Suprapubic skin (tissue), 4 donors: ENCODE measurements at places on chromosomes 3 and 15.
A peak's percentile ranks its signal among the peaks of the same experiment; 100 is the strongest.

DNA sequence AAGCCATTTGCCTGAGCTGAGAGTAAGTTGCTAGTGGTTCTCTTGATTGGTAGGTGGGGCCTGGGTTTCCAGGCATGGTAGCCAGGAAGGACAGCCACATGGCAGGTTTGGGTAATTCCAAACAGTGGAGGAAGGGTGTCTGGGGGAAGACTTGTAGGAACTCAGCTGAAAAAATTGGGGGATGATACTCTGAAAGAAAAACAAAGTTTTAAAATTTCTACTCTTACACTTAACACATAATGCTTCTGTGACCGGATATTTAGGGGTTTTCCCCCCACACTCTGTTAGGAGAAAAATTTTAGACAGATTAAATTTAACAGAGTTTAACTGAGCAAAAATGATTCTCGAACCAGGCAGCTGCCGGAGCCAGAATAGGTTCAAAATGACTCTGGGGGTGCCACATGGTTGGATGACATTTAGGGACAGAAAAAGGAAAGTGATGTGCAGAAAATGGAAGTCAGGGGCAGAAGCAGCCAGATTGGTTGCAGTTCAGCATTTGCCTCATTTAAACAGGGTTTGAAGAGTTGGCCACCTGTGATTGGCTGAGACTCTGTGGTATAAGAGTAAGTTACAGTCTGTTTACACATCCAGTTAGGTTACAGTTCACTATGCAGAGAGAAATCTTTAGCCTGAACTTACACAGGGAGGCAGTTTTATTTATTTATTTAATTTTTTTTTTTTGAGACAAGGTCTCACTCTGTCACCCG lies 8.1 kb downstream of the B2M start:
- H3K36me3 ChIP-seq, result peaks cover 50% of the 10 kb centered on the region
- H3K4me1 ChIP-seq, result peaks cover 39% of the 10 kb centered on the region
- H3K27ac ChIP-seq, result no peak overlapping the region
- no peak for DNase-seq
- no peak overlapping the region for H3K4me3 ChIP-seq
- H3K27me3 ChIP-seq, result no peaks in the 10 kb centered on the region

GRCh38 chr3:105842943-105843342 lies 25.9 kb downstream of the CBLB start:
- H3K27me3 ChIP-seq, result no peaks in the 10 kb centered on the region
- no peak overlapping the region for H3K27ac ChIP-seq

DNA sequence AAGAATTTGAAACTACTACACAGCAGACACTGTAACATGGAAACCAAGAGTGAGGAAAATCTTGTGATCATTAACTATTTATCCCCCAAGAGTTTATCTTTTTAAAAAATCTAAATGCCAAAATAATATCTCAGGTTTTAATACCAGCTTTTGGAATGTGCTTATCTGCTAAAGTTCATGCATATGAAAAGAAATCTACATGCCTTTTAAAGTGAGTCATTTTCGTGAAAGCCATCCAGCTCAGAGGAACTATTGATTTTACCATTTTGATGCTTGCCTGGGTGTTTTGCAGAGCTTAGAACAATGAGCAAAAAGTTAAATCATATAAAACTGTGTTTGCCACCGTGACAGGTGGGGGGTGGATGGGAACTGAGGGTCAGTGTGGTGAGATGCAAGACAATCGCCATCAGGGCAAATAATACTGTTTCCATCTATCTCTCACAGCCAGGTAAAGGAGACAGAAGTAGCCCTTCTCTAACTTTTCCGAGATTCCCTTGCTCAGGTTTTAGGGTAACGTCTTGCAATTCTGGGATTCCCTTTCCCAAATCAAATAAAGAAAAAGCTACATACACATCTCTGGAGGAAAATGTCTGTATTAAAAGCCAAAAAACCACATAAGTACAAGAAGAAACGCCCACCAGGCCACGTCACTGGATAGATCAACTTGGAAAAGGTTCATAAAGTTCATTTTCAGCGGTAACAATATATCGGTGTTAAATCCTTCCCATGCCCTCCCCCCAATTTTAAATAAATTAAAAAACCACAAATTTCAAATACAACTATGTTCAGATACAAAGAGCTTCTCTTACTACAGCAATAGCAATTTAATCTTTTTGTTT lies 2.0 kb downstream of the TMEM158 start:
- peaks cover 14% of the 10 kb centered on the region for H3K27me3 ChIP-seq
- peaks cover 24% of the 10 kb centered on the region for H3K4me1 ChIP-seq
- H3K4me3 ChIP-seq, result peak overlapping the region; percentile 69
- DNase-seq, result no peak
- no peak overlapping the region for H3K27ac ChIP-seq

GRCh38 chr3:159674583-159674982 lies 314.1 kb upstream of the IL12A start:
- H3K27me3 ChIP-seq, result no peaks in the 10 kb centered on the region
- no peaks in the 10 kb centered on the region for H3K36me3 ChIP-seq
- H3K27ac ChIP-seq, result no peak overlapping the region
- H3K4me1 ChIP-seq, result no peaks in the 10 kb centered on the region

- no peaks in the 10 kb centered on the region for H3K27me3 ChIP-seq
- H3K4me3 ChIP-seq, result no peak overlapping the region
- H3K4me1 ChIP-seq, result peaks cover 8% of the 10 kb centered on the region
These were observed 37.1 kb upstream of the ST3GAL6 start for GRCh38 chr3:98726084-98726483.

- DNase-seq, result no peak
- H3K36me3 ChIP-seq, result no peaks in the 10 kb centered on the region
- H3K27ac ChIP-seq, result no peak overlapping the region
- H3K27me3 ChIP-seq, result peaks cover 7% of the 10 kb centered on the region
These were observed 33.2 kb downstream of the TGM4 start for GRCh38 chr3:44907612-44908011.

DNA sequence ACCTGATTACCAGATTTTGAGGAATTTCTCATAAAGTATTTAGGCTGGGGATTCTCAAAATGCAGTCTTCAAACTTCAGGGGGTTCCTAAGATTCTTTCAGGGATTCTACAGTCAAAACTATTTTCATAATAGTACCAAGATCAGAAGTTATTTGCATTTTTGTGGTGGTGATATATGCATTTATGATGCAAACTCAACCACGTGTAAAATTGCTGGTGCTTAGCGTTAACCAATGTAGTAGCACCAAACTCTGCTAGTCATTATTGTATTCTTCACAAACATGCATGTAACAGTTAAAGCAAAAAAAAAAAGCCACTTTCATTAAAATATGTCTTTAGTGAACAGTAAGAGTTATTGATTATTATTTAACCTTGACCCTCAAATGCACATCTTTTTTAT lies 274.9 kb upstream of the DNAJC19 start:
- no peak for DNase-seq
- H3K4me1 ChIP-seq, result no peaks in the 10 kb centered on the region
- H3K4me3 ChIP-seq, result no peak overlapping the region
- no peak overlapping the region for H3K27ac ChIP-seq
- H3K36me3 ChIP-seq, result no peaks in the 10 kb centered on the region
- no peaks in the 10 kb centered on the region for H3K27me3 ChIP-seq

GRCh38 chr3:129620828-129621559 lies 14.5 kb upstream of the PLXND1 start:
- H3K27me3 ChIP-seq, result no peaks in the 10 kb centered on the region
- H3K27ac ChIP-seq, result no peak overlapping the region
- no peak for DNase-seq
- no peak overlapping the region for H3K4me3 ChIP-seq
- H3K36me3 ChIP-seq, result no peaks in the 10 kb centered on the region

DNA sequence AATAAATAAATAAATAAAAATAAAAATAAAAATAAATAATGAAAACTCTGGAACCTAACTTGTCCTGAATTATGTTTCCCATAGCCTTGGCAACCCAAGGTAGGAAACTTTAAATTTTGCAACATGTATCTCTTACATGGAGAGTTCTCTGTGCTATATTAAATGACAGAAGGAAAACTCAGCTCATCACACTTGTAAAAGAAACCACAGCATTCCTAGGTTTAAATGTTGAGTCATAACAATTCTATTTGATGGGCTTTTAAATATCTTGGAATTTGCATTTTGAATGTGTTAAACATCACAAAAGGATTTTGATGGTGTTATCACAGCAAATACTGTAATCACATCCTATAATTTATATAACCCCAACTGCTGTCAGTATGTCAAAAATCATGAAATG lies 144.2 kb downstream of the LRTM1 start:
- H3K27me3 ChIP-seq, result no peaks in the 10 kb centered on the region
- H3K36me3 ChIP-seq, result no peaks in the 10 kb centered on the region
- H3K27ac ChIP-seq, result no peak overlapping the region
- no peak overlapping the region for H3K4me3 ChIP-seq

DNA sequence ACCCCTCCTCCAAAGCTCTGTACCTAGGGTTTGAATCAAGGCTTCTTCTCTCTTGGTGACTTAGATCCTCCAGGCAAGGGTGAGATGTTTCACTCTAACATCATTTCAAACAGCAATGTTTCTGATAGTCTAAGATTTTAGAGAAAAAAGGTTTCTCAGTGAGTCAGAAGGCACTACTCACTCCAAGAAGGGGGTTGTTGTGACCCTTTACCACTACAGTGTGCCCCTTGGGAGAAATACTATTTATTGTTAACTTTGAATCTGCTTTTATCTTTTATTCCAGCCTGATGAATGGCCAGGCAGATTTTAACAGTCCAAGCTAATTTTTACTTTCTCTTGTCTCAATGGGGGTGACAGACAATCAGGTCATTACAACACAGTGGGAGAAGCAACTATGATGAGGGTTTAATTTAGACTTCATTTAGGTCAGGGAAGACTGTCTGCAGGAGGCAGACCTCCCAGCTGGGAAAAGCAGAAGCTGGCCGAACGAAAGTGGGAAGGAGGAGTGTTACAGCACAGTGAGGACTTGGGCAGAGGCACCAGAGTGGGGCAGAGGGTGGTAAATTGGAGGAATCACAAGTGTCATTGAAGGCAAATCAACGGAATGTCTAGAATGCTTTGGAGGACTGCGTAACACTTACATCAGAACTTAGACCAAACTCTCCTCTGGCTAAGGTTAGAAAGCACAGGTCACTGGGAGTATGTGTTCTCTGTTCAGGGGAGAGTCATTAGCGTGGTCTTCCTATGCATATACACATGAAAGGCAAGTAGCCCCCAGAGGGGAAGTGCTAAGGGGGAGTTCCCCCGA lies 21.2 kb downstream of the ZNF860 start:
- DNase-seq, result no peak
- H3K36me3 ChIP-seq, result no peaks in the 10 kb centered on the region
- no peak overlapping the region for H3K27ac ChIP-seq
- H3K4me1 ChIP-seq, result peaks cover 9% of the 10 kb centered on the region
- H3K4me3 ChIP-seq, result no peak overlapping the region
- H3K27me3 ChIP-seq, result no peaks in the 10 kb centered on the region

- H3K4me1 ChIP-seq, result no peaks in the 10 kb centered on the region
- no peaks in the 10 kb centered on the region for H3K27me3 ChIP-seq
- DNase-seq, result no peak
- H3K27ac ChIP-seq, result no peak overlapping the region
- H3K36me3 ChIP-seq, result no peaks in the 10 kb centered on the region
These were observed 426.5 kb upstream of the RASGRP1 start for GRCh38 chr15:38991126-38991525.

DNA sequence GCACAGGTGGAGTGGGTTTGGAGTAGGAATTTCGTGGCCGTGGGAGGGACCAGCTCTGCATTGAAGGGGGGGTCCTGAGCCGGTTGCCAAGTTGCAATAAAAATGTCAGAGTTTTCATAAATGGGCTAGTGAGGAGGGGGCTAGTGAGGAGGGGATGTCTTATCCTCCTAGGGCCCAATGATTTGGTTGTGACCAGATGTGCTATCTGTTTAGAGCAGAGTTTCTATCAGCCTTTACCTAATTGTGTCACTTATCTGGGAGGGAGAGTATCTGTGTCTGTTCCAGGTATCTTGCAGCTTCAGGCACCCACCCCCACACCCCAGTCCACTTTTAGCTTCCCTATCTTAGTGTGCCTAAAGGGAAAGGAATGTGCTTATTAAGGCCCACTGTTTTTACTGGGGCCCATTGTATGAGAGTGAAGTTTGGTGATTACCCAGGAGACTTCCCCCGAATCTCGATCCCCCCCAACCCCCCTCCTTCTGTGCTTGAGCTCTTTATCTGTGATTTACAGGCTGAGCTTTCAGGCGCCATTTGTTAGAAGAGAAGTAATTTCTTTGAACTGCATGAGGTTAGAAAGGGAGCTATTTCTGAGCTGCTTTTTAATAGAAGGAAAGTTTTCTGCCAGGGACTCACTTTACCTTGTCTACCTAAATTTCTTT lies 42.6 kb downstream of the PPCDC start:
- no peaks in the 10 kb centered on the region for H3K27me3 ChIP-seq
- no peak overlapping the region for H3K4me3 ChIP-seq
- peaks cover 13% of the 10 kb centered on the region for H3K4me1 ChIP-seq

GRCh38 chr15:68957696-68958095 lies 27.4 kb downstream of the SPESP1 start:
- H3K4me1 ChIP-seq, result no peaks in the 10 kb centered on the region
- no peaks in the 10 kb centered on the region for H3K36me3 ChIP-seq
- H3K4me3 ChIP-seq, result no peak overlapping the region
- peaks cover 11% of the 10 kb centered on the region for H3K27me3 ChIP-seq
- no peak for DNase-seq

DNA sequence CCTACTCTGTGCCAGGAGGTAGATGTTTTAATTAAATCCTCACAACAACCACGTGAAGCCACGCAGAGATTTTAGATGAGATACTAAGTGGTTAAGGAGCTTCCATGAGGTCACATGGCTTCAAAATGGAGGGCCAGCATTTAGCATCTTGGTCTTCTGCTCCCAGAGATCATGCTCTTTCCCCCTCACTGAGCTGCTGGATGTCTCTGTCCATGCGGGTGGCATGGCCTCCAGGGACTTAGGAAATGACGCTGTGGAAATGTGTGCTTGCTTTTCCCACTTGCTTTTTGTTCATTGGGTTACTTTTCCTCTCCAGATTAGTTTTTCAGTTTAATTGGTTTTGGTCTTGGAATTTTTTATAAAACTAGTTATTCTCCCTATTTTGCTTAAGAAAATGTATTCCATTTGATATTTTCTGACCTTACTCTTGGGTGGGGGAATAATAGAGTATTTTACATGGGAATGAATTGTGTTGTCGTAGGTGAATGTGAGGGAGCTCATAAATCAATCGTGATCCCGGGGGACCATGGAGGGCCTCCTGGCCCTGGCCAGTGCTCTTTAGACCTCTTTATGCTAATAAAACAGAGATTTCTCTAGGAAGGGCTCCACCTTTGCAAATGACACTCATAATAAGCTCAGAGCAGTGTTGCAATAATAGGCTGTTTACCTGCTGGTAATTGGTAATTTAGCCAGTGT lies 376.0 kb upstream of the ONECUT1 start:
- H3K36me3 ChIP-seq, result no peaks in the 10 kb centered on the region
- DNase-seq, result no peak
- no peaks in the 10 kb centered on the region for H3K27me3 ChIP-seq
- no peak overlapping the region for H3K27ac ChIP-seq

GRCh38 chr3:162165346-162165745 lies 668.7 kb downstream of the OTOL1 start:
- H3K27me3 ChIP-seq, result no peaks in the 10 kb centered on the region
- H3K4me3 ChIP-seq, result no peak overlapping the region
- H3K4me1 ChIP-seq, result no peaks in the 10 kb centered on the region
- H3K36me3 ChIP-seq, result no peaks in the 10 kb centered on the region
- no peak overlapping the region for H3K27ac ChIP-seq
